SK-N-SH (cell line): ENCODE measurements at places on chromosomes 7 and 10. TPM values are rescaled to one million over a fixed set of nuclear protein-coding genes. Genes with fewer than 3 reads are reported as not detected.

- no peak overlapping the region for H3K4me3 ChIP-seq
- H3K36me3 ChIP-seq: no peaks in the 10 kb centered on the region
- no peak overlapping the region for H3K27ac ChIP-seq
- DNase-seq: no peak
- H3K27me3 ChIP-seq: peaks cover 39% of the 10 kb centered on the region; the same call in 1 of the 2 replicates
Observed at GRCh38 chr7:151291206-151291605, 42.7 kb upstream of the SMARCD3 start.

GRCh38 chr7:41117431-41117830 is 585.5 kb downstream of the INHBA start:
- H3K4me1 ChIP-seq: peaks cover 5% of the 10 kb centered on the region
- no peak overlapping the region for H3K27ac ChIP-seq
- no peak for DNase-seq
- no peaks in the 10 kb centered on the region for H3K27me3 ChIP-seq

DNA sequence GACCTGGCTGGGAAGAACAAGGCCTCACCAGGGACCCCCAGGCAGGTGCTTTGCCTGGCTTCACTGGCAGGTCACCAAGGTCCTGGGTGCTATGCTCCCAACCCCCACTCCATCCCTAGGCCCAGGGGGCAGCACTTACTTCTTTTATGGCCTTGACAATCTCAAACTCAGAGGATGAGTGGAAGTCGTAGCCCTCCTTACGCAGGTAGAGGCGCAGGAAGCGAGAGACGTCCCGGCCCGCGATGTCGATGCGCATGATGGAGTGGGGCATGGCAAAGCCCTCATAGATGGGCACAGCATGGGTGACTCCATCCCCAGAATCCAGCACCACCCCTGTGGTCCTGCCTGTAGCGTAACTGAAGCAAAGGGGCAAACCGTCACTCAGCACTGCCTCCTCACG is 18.5 kb downstream of the ACTR1A start:
- no peak overlapping the region for H3K4me3 ChIP-seq
- H3K27me3 ChIP-seq: no peaks in the 10 kb centered on the region
- DNase-seq: no peak
- H3K36me3 ChIP-seq: peaks cover 30% of the 10 kb centered on the region

DNA sequence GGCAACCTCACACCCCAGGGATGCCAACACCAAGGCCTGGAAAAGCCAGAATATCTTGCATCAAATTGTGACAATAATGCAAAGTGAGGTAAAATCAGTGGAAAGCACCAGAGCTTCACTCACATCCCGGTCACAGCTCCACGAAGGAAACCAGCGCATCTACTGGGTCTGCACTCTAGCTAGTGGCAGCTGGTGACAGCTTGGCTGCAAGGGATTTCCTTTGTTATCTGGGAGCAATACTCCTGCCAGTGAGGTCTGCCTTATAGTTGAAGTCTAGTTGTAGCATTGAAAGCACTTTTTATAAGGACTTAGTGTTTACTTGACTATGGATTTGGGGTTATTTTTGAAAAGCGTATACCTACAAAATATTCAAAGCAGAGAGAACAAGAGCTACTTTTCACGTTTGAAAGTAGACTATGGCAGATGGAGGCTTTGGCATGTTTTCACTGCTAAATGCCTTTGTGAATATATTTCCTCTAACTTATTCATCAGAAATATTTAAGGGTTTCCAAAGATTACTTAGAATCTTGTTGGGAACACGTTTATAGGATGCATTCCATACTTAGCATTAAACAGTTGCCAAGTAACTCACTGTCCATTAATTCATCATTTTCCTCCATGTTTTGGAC is 26.1 kb downstream of the WDFY4 start:
- no peak overlapping the region for H3K27ac ChIP-seq
- H3K4me1 ChIP-seq: no peaks in the 10 kb centered on the region
- H3K4me3 ChIP-seq: no peak overlapping the region

DNA sequence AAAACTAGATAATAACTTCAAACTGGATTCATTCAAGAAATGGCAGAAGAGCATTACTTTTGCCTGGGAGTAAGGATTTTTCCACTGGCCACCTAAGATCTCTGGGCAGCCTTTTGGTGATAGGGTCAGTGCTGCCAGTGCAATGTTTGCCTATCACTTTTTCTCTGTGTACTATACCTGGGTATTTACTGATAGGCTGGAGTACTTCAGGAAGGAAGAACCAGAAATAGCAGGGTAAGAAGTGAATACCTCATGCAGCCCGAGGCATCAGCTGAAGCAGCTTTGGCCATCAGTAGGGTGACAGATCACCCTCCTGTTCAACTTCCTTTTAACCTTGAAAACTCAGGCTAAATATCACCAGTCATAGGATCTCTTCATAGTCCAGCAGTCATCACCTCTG is 5.5 kb upstream of the PAPSS2 start:
- no peak overlapping the region for H3K27ac ChIP-seq
- no peaks in the 10 kb centered on the region for H3K27me3 ChIP-seq
- H3K4me3 ChIP-seq: no peak overlapping the region
- H3K36me3 ChIP-seq: no peaks in the 10 kb centered on the region
- H3K4me1 ChIP-seq: 0 out of 2 replicates have a peak, but pooled peaks cover 3% of the 10 kb centered on the region
- no peak for DNase-seq

DNA sequence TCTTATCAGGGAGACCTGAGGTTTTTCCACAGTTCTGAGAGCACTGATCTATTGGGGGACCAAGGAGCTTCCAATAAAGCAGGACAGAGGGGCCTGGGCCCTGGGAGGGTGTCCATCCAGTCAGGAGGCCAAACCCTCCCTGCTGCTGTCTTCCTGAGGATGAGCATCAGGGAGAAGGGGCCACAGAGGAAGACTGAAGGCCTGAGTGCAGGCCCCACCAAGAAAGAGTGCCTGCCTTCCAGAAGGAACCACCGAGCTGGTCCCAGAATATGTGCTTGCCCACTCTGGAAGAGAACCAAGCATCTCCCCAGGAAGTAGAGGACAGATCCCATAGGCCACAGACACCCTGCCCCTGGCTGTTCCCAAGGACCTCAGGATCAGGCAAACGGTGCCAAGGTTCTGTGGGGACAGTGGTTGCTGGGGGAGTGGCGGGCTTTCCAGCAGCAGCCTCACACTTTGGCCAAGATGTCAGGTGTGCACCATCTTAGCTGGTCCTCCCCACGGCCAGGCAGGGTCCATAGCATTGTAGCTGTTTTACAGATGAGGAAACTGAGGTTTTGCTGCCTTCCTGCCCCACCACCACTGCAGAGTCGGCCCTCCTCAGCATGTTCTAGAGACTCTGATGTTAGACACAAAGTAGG is 199.4 kb downstream of the GRID1 start:
- no peak overlapping the region for H3K4me3 ChIP-seq
- H3K4me1 ChIP-seq: no peaks in the 10 kb centered on the region
- no peaks in the 10 kb centered on the region for H3K36me3 ChIP-seq
- H3K27ac ChIP-seq: no peak overlapping the region
- H3K27me3 ChIP-seq: no peaks in the 10 kb centered on the region

GRCh38 chr10:3255075-3255474 is 82.5 kb upstream of the PITRM1 start:
- no peak overlapping the region for H3K27ac ChIP-seq
- H3K4me3 ChIP-seq: no peak overlapping the region
- no peaks in the 10 kb centered on the region for H3K36me3 ChIP-seq
- H3K4me1 ChIP-seq: no peaks in the 10 kb centered on the region

DNA sequence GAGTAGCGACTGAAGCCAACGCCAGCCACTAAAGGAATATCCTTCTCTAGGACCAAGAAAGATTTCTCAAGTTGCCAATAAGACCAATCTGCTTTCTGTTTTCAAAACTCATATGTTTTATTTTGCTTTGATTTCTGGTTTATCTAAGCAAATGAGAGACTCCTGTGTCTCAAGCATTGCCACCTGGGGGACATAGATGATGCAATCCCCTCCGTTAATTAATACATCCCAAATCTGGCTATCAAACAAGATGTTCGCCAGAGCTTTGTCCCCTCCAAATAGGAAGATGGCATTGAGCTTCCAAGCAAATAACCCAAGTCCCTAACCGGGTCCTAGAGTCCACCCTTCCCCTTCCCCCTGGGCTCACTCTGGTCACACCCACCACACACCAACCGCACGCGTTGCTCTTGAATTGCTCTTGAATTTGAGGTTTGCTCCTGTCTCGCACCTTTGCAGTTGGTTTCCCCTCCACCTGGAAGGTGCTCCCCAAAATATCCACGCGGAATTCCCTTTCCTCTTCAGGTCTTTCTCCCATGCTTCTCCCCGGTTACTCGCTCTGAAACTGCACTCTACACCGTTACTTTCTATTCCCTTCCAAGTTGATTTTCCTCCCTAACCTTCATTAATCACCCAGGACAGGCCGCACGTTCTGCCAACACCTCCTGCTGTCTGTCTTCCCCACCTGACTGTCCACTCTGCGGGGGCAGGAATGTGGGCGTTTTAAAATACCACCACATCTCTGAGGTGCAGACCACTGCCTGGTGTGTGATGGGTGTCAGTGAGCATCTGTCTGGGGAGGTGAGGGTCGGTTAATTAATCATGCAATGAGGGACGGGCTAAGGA is 64.1 kb upstream of the RNF32 start:
- no peak overlapping the region for H3K27ac ChIP-seq
- H3K36me3 ChIP-seq: no peaks in the 10 kb centered on the region
- no peaks in the 10 kb centered on the region for H3K27me3 ChIP-seq
- no peak for DNase-seq

DNA sequence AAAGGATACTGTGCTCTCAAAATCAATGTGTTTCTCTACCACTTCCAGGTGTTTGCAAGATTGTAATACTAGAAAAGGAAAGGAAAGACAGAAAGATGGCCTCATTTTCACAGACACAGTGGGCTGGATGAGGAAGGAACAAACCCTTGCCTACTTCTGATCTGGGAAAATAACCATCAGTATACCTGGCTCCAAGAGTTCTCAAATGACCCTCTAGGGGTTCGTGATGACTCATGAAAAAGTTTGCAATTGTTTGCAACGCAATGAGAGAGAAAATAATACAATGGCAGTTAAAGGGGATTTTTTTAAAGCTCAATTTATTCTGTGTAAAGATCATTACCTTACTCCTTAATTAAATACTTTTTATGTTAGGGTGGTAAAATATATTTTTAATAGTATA is 197.6 kb upstream of the INHBA start:
- H3K4me1 ChIP-seq: peaks cover 32% of the 10 kb centered on the region
- DNase-seq: no peak
- no peaks in the 10 kb centered on the region for H3K27me3 ChIP-seq
- no peak overlapping the region for H3K4me3 ChIP-seq
- no peak overlapping the region; the same call in 1 of the 2 replicates for H3K27ac ChIP-seq

GRCh38 chr10:30007406-30007805 is 52.0 kb downstream of the JCAD start:
- H3K4me1 ChIP-seq: peaks cover 15% of the 10 kb centered on the region; the same call in 1 of the 2 replicates
- no peaks in the 10 kb centered on the region for H3K27me3 ChIP-seq
- no peak overlapping the region for H3K27ac ChIP-seq

DNA sequence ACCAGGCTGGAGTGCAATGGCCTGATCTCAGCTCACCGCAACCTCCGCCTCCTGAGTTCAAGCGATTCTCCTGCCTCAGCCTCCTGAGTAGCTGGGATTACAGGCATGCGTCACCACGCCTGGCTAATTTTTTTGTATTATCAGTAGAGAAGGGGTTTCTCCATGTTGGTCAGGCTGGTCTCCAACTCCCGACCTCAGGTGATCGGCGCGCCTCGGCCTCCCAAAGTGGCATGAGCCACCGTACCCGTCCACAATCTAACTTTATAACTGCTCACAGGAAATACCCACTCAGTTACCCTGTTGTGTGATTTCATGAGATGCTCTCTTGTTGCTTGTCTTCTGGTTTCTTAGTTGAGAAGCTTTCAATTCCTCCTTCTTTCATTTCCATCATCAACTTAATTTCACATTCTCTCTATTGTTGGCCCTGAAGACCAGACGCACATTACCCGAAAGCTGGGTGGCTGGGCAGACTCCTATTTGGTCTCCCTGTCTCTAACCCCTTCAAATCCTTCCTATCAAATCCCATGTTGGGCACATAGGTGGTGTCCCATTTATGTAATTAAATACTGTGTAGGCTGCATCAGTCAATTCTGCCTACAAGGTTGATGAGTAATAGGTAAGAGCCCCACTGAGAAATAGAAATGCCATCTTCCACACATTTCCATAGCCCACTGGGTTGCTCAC is 1.1 kb upstream of the GSTO2 start:
- H3K27me3 ChIP-seq: no peaks in the 10 kb centered on the region
- peaks cover 44% of the 10 kb centered on the region for H3K36me3 ChIP-seq
- no peak for DNase-seq
- peaks cover 11% of the 10 kb centered on the region for H3K4me1 ChIP-seq

- no peaks in the 10 kb centered on the region for H3K36me3 ChIP-seq
- H3K4me3 ChIP-seq: no peak overlapping the region
- DNase-seq: no peak
- no peak overlapping the region for H3K27ac ChIP-seq
- peaks cover 22% of the 10 kb centered on the region for H3K27me3 ChIP-seq
- H3K4me1 ChIP-seq: no peaks in the 10 kb centered on the region
Observed at GRCh38 chr7:151386301-151387160, 23.3 kb downstream of the WDR86 start.

- DNase-seq: no peak
- H3K27me3 ChIP-seq: no peaks in the 10 kb centered on the region
- H3K27ac ChIP-seq: no peak overlapping the region
- H3K4me3 ChIP-seq: no peak overlapping the region
Observed at GRCh38 chr7:66617295-66617694, 11.4 kb upstream of the KCTD7 start.

GRCh38 chr7:121180436-121181063 is 148.2 kb upstream of the WNT16 start:
- no peak for DNase-seq
- H3K4me3 ChIP-seq: no peak overlapping the region
- H3K27me3 ChIP-seq: no peaks in the 10 kb centered on the region

DNA sequence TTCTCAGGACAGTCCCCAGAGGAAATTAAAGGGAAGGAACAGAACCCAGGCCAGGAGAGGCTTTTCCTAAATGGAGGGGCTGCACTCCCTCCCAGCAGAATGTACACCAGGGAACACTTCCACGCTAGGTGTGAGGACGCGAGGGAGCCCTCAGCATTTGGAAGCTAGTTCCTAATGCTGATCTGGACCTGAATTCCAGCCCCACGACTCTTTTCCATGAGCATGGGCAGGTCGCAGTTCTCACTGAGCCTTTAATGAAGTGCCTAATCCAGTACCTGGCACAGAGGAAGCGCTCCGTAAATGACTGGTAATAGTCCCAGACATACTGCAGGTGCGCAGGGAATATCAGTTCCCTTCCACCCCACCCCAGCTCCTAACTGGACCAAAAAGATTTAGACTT is 1.1 kb downstream of the ALOX5 start:
- no peak overlapping the region for H3K4me3 ChIP-seq
- H3K27ac ChIP-seq: no peak overlapping the region
- peaks cover 58% of the 10 kb centered on the region for H3K27me3 ChIP-seq

Gene RARRES2
- 0.26 and 0.43 TPM in 2 replicates for polyA plus RNA-seq

Gene FOXI2
- not detected in 2 replicates for polyA plus RNA-seq

Gene CDK14
- 13.9 and 15.6 TPM in 2 replicates for polyA plus RNA-seq

Gene GPRIN2
- polyA plus RNA-seq: 0.03 TPM in 1 of 2 replicates, not detected in the other

Gene CPA4
- polyA plus RNA-seq: 176 and 243 TPM in 2 replicates

Gene ATRNL1
- 0.44 and 0.67 TPM in 2 replicates for polyA plus RNA-seq

Gene ZNF398
- polyA plus RNA-seq: 4.5 and 4.7 TPM in 2 replicates

Gene CTAGE6
- 0.12 and 0.32 TPM in 2 replicates for polyA plus RNA-seq

Gene TNRC18
- polyA plus RNA-seq: 19.9 and 34.4 TPM in 2 replicates

Gene GIMAP1
- polyA plus RNA-seq: not detected in 2 replicates

Gene AKR1C3
- polyA plus RNA-seq: 0.28 and 0.70 TPM in 2 replicates
